ENCODE measurements at places on chromosomes 13 and 19.

DNA sequence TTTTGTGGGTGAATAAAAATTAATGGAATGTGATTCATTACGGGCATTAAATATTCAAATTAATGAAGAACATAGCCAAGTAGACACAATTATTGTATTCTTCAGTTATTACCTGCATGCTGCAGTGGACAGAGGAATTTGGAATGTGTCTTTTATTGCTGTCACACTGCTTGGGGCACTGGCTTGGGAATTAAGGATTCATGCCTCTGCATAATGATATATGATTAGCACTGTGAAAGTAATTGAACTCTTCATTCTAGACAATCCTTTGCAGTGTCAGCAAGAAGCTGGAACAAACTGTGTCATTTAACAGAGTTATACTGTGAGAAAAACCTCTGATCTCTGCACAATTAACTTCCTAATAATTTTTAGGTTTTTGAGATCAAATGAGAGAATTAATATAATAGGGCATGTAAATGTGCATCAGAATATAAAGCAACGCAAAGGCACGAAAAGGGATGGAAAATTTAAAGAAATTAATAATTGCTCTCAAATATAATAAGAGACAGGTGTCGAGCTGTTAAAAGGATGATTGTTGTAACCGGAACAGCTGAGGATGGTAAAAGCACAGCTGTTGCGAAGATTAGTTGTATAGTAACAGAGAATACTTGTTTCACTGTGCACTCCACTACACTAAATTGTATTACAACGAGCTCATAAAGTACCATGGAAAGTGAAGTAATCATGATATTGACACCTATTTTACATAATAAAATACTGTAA lies 235.1 kb upstream of the MIR17HG start:
- DNase-seq, result no peak

GRCh38 chr13:97274829-97275649 lies 52.9 kb downstream of the MBNL2 start:
- DNase-seq, result no peak

DNA sequence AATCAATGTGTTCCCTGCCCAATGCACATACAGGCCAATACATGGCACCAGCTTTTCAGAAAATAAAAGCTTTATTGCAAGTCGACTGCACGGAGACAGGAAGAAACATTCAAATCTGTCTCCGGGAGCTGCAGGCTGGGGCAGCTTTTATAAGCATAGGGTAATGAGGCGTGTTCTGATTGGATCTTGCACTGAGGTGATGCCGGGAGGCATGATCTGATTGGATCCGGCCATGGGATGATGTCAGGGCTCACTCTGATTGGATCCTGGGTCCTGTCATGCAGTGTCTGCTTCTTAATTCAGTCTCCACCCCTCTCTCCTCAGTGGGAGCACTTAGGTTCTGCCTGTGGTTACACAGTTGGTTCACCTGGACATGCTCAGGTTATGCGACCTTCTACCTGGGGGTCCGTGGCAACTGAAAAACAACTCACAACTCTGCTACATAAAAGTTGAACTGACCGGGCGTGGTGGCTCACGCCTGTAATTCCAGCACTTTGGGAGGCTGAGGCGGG lies 11.8 kb upstream of the FBN3 start:
- no peak for DNase-seq

GRCh38 chr19:52967772-52968171 lies 5.1 kb upstream of the ZNF816 start:
- DNase-seq, result no peak

- no peak for DNase-seq
Measured at GRCh38 chr19:1465191-1466016, 13.6 kb downstream of the C19orf25 start.

DNA sequence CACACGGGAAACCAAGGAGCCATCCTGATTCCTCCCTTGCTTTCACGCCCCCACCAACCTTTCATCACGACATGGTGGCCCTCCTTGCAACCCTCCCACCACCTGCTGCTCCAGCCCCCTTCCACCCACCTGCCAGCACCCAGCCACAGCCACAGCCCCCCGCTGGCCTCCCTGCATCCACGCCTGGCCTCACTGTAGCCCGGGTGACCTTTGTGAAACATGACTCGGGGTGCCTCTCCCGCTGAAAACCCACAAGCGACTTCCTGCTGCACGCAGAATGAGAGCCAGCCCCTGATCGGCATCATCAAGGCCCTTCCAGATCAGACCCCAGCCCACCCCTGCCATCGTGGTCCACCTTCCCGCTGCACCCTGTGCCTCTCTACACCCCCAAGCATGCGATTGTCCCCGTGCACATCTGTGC lies 14.9 kb downstream of the POP4 start:
- no peak for DNase-seq

Data from NT2/D1 (cell line).